ENCODE measurements at places on chromosomes 1 and 21.
A peak's percentile ranks its signal among the peaks of the same experiment; 100 is the strongest.

DNA sequence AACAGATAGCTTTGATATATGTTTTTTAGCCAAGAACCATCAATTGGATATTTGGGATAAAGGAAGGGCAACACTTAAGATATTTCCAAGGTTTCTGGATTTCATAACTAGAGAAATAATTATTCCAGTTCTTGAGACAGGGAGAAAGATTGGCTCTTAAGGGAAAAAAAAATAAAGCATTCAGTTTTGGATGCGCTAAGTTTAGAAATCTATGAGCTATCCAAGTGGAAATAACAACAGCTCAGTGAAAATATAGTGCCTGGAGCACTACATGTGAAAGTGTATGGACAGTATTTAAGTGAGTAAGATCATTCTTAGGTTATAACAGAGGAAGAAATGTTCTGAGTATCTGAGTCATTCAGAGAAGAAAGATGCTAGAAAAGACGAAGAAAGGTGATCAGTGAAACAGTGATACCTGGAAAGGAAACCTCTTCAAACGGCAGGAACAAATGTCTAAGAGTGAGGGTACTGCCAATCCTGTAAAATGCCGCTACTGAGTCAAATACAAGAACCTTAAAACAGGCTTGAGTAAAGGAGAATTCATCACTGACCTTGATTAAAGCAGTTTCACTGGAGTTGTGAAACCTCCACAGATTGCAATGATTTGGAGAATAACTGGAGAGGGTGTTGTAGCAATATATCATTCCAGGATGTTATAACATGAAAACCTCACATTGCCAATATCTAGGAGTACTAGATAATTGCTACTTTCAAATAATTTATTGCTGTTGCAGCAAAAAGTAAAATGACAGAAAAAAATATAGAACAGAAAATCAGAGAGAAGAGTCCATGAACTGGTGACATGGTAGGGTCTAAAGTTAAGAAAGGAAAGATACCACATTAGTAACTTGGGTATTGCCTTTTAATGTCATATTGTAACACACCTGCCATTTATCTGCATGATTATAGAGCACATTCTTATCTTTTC is 482.1 kb upstream of the RGS18 start:
- no peak for DNase-seq

DNA sequence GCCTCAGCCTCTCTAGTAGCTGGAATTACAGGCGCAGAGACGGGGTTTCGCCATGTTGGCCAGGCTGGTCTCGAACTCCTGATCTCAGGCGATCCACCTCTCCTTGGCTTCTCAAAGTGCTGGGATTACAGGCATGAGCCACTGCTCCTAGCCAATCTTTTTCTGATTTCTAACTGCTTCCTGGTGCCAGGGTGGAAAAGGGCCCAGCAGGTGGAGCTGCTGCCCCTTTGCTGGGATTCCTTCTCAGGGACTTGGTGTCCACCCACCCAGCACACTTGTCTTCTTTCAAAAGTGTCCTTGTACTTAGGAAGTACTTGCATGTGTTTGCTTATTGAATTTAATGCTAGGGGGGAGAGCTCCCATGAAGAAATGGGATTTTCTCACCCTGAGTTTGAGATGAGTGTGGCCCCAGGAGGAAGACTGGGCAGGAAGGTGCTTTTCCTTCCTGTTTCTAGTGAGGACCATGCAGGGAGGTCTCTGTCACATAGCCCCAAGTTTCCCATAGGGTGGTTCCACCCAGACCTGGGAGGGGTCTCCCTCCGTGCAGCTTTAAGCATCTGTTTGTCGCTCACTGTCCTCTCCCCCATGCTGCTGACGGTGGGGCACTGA is 14.2 kb downstream of the UTP11 start:
- DNase-seq = peak; percentile 69

DNA sequence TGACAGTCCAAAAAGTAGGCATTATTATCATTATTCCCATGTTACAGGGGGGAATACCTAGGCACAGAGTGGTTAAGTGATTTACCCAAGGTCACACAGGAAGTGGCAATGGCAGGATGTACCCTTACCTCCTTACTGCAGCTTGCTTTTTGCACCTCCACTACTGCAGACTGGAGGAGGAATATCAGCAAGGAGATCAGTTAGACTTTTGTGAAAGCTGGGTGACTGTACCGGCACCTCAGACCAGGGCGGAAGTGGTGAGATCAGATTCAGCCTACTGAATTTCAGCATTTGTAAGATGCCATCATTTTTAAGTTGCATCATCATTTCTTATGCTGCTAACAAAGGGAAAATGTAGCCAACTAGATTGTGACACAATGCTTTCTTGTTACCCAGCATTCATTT is 4.5 kb downstream of the ADARB1 start:
- DNase-seq = peak; percentile 73

- no peak for DNase-seq
Observed at GRCh38 chr1:158818560-158818959, 12.6 kb upstream of the MNDA start.

- no peak for DNase-seq
Observed at GRCh38 chr1:63442141-63442475, 74.7 kb downstream of the ALG6 start.

DNA sequence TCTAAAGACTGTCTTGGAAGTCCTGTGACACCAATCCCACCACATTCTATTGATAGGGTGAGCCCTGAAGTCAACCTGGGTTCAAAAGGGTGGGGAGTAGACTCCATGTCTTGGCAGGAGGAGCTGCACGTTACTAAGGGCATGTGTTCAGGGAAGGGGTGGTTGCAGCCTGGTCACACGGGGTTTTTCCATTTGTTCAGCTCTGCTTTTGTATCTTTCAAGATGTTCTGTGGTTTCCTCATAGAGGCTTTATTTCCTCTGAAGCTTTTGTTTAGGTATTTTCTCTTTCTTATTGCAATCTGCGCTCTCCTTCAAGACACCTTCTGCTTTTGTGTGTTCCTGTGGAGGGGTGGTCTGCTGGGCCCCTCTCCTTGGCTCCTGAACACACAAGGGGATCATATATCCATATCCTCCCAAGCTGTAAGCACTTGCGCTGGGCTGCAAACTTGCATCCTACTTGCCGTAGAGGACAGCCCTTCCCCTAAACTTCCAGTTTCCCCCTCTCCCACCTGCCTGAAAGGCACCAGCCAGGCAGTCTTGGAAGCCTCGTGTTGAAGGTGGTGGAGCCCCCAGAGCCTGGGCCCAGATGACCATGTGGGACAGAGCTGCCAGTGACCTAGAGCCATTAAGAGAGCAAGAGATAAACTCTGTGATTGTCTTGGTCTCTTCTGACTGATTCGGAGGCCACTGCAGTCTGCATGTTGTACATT is 62.5 kb upstream of the TRAPPC10 start:
- DNase-seq = no peak

DNA sequence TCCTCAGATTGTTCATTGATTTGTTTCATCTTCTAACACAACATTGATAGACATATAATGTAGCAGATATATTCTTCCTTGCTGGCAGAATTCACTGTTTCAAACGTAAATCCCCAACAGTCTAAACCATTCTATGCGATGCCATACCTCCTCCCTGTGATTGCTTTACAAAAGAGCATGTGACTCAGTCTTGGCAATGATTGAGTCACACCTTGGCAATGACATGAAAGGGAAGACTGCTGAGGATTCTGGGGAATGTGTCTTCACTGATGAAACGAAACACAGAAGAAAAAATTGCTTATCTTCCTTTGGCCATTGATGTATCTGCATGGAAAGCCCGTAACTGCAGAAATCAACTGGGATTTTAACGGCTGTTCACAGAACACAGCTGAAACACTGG is 409.6 kb upstream of the ZRANB2 start:
- no peak for DNase-seq

DNA sequence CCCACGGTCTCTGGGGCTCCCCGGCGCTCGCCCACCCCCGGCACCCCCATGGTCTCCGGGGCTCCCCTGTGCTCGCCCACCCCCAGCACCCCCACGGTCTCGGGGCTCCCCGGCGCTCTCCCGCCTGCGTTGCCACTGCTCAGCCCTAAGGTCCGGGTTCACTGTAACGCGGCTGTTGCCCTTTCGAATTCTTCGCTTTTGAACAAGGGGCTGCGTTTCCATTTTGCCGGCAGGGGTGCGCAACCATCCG is 5.2 kb upstream of the FTCD start:
- DNase-seq = no peak

DNA sequence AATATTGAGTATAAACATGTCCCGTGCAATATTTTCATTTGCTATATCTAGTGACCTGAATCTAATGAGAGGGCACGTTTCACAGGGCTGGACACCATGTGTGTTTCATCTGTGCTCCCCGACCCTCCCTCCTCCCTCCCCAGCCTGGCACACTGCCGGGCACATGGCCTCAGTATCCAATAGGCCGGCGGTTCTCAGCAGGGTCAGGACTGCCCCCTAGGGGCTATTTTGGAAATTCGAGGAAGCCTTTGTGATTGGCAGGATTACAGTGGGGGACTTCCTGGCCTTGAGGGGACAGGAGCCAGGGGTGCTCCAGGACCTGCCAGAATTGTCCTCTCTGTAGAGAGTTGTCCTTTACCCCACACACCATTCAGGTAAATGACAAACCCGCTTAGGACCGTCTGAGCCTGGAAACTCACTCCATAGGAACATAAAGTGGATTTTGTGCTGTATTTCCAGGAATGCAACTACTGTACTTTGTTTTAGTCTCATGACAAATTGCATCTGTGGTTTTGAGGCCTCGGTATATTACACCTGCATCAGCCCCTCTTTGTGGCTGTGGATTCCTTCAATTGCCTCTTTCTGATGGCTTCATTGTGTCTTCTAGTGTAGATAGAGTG is 109.5 kb upstream of the SIM2 start:
- DNase-seq = peak; percentile 46

DNA sequence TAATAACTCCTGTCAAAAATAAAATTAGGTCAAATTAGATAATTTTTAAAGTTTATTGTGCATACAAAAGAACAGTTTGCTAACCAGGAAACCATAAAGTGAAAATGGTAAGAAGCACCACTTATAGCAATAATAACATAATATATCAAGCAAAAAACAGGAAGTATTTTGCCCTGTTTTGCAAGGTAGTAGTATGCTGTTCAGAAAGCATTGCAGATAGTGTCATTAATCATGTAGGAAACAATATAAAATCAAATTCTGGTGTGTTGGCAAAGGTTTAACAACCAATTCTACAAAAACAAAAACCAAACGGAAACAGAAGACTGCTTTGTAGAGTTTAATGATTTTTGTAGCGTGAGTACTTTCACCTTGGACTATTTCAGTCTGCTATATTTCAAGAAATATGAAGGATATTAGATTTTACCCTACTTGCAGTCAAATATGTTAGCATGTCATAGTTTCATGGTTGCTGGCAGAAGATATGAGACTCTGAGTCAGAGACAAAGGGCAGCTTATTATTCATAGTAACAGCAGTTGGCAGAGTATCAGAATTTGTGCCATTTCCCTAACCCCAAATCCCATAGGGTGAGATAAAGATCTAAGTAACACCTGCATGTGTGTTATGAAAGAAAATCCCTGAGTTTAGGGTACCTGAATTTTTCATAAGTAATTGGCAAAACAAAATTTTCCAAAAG is 729.0 kb upstream of the BRINP3 start:
- DNase-seq = no peak

DNA sequence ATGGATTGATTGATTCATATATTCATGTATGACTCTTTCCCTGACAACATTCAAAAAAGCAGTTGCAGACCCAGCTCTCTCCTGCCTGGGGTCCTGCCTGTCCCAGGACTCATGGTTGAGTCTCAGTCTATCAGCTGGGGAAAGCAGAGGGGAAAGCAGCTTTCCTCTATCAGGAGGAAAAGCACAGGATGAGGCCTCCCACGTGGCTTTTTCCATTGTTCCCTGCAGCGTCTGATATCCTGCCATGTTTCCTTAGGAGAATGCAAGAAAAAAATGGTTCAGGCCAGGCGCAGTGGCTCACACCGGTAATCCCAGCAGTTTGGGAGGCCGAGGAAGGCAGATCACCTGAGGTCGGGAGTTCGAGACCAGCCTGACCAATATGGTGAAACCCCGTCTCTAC is 133.0 kb upstream of the VAMP3 start:
- DNase-seq = no peak

DNA sequence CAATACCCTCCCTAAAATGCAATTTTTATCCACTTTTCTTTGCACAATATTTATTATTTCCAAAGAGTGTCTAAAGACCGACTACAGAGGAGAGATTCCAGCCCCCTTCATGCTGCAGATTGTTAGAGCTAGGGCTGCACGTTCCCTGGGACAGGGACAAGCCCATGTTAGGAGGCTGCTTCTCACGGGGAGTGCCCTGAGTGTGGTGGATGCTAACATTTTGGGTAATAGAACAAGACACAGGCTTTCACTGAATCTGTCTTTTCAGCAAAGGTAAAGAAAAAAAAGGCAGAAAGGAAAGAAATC is 125.4 kb downstream of the RIPK4 start:
- no peak for DNase-seq

- DNase-seq = no peak
Observed at GRCh38 chr1:19462781-19463503, 22.4 kb downstream of the CAPZB start.

GRCh38 chr1:21298981-21299391 is 8.7 kb upstream of the ECE1 start:
- DNase-seq = no peak

DNA sequence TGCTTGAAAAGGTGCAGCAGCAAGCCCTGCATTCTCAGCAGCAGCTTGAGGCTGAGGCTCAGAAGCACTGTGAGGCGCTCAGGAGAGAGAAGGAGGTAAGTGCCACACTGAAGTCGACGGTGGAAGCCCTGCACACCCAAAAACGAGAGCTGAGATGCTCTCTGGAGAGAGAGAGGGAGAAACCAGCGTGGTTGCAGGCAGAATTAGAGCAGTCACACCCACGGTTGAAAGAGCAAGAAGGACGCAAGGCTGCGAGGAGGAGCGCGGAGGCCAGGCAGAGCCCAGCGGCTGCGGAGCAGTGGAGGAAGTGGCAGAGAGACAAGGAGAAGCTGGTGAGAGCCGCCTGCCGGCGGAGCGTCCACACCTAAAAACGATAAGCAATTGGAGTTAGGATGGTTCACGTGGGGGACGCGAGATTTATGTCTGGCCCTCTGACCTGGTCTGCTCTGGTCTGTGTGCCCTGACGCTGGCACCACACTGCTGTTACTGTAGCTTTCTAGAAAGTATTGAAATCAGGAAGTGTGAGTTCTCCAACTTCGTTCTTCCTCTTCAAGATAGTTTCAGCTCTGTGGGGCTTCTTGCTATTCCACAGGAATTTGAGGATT is 26.7 kb upstream of the DIP2A start:
- DNase-seq = no peak

GRCh38 chr21:38476385-38476784 is 21.9 kb downstream of the ERG start:
- no peak for DNase-seq
